ENCODE measurements at places on chromosomes 16 and 17. TPM values are rescaled to one million over a fixed set of nuclear protein-coding genes. Genes with fewer than 3 reads are reported as not detected.
A peak's percentile ranks its signal among the peaks of the same experiment; 100 is the strongest.

- no peak overlapping the region for H3K27ac ChIP-seq
- no peak overlapping the region for H3K4me3 ChIP-seq
- peak; percentile 9 for DNase-seq
- H3K36me3 ChIP-seq, result no peaks in the 10 kb centered on the region
Measured at GRCh38 chr17:280901-281300, 71.7 kb downstream of the RPH3AL start.

GRCh38 chr17:40443196-40443987 is at the start of gene IGFBP4:
IGFBP4 (plus strand) TSS chr17:40443450; CDS start chr17:40443736, 286 bp downstream.
- H3K36me3 ChIP-seq, result no peaks in the 10 kb centered on the region
- peaks cover 11% of the 10 kb centered on the region for H3K4me1 ChIP-seq
- DNase-seq, result peak; percentile 86
- H3K4me3 ChIP-seq, result peak within 1 kb of the TSS; percentile 74
- peak within 1 kb of the TSS; percentile 78 for H3K27ac ChIP-seq

DOC2B gene
- total RNA-seq, result 4.4 TPM

DNA sequence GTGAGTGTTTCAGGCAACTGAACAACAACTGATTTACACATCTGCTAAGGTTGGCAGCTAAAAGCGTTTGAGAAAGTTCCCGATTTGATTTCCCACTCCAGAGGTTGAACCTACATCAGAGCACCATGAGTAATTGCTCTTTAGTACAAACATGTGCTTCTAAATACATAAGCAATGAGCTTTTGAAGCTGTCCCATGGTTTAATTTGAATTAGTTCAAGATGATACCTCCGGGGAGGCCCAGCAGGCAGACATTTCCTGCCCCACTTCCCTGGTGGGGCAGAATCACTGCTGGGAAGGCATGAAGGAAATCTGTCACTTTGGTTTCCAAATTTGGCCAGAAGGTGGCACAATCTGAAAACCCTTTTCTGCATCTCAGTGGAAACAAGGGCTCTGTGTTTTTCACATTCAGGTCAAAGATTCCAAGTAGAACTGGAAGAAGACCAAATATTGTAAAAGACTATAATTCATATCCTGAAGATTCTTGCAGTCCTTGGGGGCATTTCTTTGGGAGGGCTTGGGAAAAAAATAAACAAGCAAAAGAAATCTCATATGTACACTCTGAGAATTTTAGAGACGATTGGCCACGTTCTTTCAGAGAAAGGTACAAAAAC is 176.2 kb upstream of the FAM20A start:
- H3K4me1 ChIP-seq, result no peaks in the 10 kb centered on the region
- peak; percentile 73 for DNase-seq
- no peak overlapping the region for H3K27ac ChIP-seq
- H3K4me3 ChIP-seq, result no peak overlapping the region
- no peaks in the 10 kb centered on the region for H3K36me3 ChIP-seq

DNA sequence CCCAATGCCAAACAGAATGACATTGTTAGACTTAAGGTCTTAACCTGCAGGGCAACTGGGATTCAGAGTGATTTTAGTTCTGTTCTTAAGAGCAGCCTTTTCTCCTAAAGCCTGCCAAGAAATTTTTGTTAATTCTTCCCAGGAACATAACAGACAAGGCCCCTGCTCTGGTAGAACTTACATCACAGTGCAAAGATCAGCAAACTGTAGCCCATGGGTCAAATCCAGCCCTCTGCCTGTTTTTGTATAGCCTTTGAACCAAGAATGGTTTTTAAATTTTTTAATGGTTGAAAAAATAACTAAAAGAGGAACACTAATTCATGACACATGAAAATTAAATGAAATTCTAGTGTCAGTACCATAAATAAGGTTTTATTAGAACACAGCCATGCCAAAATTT is 3.8 kb downstream of the ACSM3 start:
- H3K4me1 ChIP-seq, result no peaks in the 10 kb centered on the region
- H3K27me3 ChIP-seq, result no peaks in the 10 kb centered on the region
- H3K4me3 ChIP-seq, result no peak overlapping the region
- no peaks in the 10 kb centered on the region for H3K36me3 ChIP-seq
- no peak for DNase-seq

DNA sequence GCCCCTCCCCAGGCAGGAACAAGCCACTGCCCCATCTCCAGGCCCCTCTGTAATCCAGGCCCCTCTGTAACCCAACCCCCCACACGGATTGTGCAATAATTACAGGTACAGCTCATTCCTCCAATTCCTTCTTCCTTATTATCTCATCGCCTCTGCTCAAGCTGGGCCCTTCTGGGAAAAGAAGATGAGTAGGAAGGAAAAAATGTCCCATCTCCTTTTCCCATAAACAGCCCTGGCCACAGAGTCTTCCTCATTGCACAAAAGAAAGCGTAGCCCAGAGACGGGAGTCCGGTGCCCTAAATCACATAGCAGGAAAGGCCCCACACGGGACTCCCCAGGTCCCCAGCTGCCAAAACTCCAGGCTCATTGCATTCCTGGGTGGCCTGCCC is 3.6 kb upstream of the LITAFD start:
- no peaks in the 10 kb centered on the region for H3K4me1 ChIP-seq
- H3K4me3 ChIP-seq, result no peak overlapping the region
- no peak overlapping the region for H3K27ac ChIP-seq
- no peak for DNase-seq
- H3K36me3 ChIP-seq, result no peaks in the 10 kb centered on the region

GRCh38 chr16:58506241-58507194 is 6.6 kb downstream of the NDRG4 start:
- peaks cover 4% of the 10 kb centered on the region for H3K4me1 ChIP-seq
- H3K27me3 ChIP-seq, result peaks cover 8% of the 10 kb centered on the region
- DNase-seq, result no peak
- H3K27ac ChIP-seq, result no peak overlapping the region

GDE1 gene
- total RNA-seq, result 128 TPM

C16orf74 gene
- 0.96 TPM for total RNA-seq

GRCh38 chr16:1980030-1980769 is 1.1 kb downstream of the NOXO1 start:
- H3K27ac ChIP-seq, result peak overlapping the region; percentile 93
- peaks cover 17% of the 10 kb centered on the region for H3K4me1 ChIP-seq
- peaks cover 11% of the 10 kb centered on the region for H3K36me3 ChIP-seq
- peaks cover 8% of the 10 kb centered on the region for H3K27me3 ChIP-seq
- peak; percentile 60 for DNase-seq

GRCh38 chr16:83624429-83625120 is 183.2 kb upstream of the HSBP1 start:
- no peaks in the 10 kb centered on the region for H3K27me3 ChIP-seq
- no peaks in the 10 kb centered on the region for H3K36me3 ChIP-seq
- no peak overlapping the region for H3K4me3 ChIP-seq
- no peak for DNase-seq
- H3K27ac ChIP-seq, result no peak overlapping the region
- H3K4me1 ChIP-seq, result no peaks in the 10 kb centered on the region

DNA sequence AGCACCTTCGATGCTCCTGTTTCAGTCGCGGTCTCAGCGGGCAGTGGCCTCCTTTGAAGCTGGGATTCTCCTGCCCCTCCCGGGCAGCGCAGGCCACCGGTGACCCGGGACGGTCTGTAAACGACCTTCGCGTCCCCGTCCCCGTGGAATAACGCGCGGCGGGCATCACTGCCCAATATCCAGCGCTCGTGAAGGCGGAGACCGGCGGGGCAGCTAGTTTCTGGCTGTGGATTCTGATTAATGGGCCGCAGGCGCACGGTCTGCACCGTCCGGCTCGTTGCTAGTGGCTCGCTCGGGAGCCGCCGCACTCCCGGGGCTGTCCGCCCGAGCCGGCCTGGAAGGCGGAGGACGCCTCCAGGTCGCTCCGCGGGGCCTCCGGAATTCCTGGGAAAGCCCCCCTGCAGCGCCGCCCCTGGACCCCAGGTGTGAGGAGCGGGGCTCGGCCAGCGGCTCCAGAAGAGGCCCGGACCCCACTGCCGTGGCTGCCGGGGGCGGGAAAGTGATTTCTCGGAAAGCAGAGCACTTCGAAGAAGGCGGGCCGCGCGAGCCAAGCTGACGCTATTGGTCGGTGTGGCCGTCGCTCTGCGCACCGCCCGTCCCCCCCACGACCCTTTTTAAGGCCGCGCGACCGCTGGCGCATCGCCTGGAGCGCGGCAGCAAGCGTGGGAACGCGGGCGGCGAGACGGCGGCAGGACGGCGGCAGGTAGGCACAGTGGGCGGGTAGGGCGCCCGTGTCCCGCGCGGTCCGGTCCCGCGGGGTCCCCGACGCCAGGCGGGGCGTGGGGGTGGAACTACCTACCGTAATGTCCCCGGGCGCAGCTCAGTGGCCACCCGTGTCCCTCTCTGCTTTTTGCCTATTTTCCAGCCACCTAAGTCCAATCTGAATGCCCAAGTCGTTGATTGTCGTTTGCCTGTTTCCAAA is at the start of gene IRF8:
IRF8 (plus strand) TSS at position 642 of the 922 bp plus-strand sequence. CDS start 3,854 bp downstream, outside the sequence.
- peak within 1 kb of the TSS; percentile 79 for H3K4me3 ChIP-seq
- no peaks in the 10 kb centered on the region for H3K27me3 ChIP-seq
- no peaks in the 10 kb centered on the region for H3K36me3 ChIP-seq
- H3K4me1 ChIP-seq, result peaks cover 13% of the 10 kb centered on the region
- peak within 1 kb of the TSS; percentile 80 for H3K27ac ChIP-seq

TEDC2 gene
- total RNA-seq, result 2.4 TPM

DNA sequence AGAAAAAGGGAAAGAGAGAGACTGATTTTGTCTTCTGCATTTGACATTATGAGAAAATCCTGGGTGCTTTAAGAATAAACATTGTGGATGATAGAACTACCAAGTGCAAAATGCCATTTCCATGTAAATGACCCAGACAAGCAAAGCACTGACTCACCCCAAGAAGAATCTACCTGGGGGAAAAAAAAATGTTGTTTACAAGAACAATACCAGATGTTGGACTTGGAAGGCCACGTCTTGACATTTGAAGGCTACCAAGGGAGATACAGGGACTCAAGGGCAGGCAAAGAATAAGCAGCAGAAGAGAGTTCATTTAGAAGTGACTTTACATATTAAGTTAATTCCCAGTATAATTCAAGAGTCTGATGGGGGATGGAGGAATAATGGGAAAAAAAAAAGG is 125.3 kb downstream of the TMEM114 start:
- H3K36me3 ChIP-seq, result no peaks in the 10 kb centered on the region
- H3K4me1 ChIP-seq, result no peaks in the 10 kb centered on the region
- H3K27ac ChIP-seq, result no peak overlapping the region

GRCh38 chr17:19905502-19905901 is 37.8 kb upstream of the ULK2 start:
- no peak for DNase-seq
- no peak overlapping the region for H3K27ac ChIP-seq
- no peaks in the 10 kb centered on the region for H3K27me3 ChIP-seq
- H3K4me1 ChIP-seq, result no peaks in the 10 kb centered on the region

GRCh38 chr16:8572919-8573724 is 17.2 kb downstream of the TMEM114 start:
- no peak overlapping the region for H3K27ac ChIP-seq
- no peaks in the 10 kb centered on the region for H3K4me1 ChIP-seq
- no peaks in the 10 kb centered on the region for H3K36me3 ChIP-seq
- H3K27me3 ChIP-seq, result no peaks in the 10 kb centered on the region
- no peak for DNase-seq
- H3K4me3 ChIP-seq, result no peak overlapping the region

DNA sequence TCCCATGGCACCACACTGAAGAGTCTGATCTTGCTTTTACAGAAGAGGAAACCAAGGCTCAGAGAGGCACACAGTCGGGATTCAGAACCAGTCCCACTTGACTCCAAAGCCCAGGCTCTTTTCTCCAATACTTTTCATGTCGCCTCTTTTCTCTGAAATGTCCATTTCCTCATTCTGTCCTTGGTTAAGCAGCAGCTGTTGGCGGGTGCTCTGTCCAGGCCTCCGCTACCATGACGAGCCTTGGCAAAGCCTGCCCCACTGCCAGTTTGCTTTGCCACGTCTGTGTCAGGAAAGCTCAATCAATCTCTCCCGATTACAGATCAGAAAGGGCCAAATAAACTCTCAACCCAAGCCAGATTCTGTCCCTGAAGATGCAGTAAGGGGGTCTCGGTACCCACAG is 9.1 kb upstream of the CEP295NL start:
- H3K4me3 ChIP-seq, result no peak overlapping the region
- DNase-seq, result no peak
- no peaks in the 10 kb centered on the region for H3K27me3 ChIP-seq
- no peak overlapping the region for H3K27ac ChIP-seq

ZACN gene
- total RNA-seq, result not detected

MED9 gene
- 23.8 TPM for total RNA-seq

- no peaks in the 10 kb centered on the region for H3K36me3 ChIP-seq
- H3K27me3 ChIP-seq, result no peaks in the 10 kb centered on the region
- no peak overlapping the region for H3K4me3 ChIP-seq
Measured at GRCh38 chr16:87929986-87930385, 6.3 kb downstream of the CA5A start.

HOXB1 gene
- not detected for total RNA-seq

PRSS22 gene
- 6.7 TPM for total RNA-seq

CCL15 gene
- total RNA-seq, result 54.4 TPM

- no peak overlapping the region for H3K4me3 ChIP-seq
- H3K36me3 ChIP-seq, result no peaks in the 10 kb centered on the region
- H3K4me1 ChIP-seq, result no peaks in the 10 kb centered on the region
- no peak for DNase-seq
Measured at GRCh38 chr16:74771656-74772315, 2.8 kb downstream of the FA2H start.

GRCh38 chr17:50689251-50689650 is 18.5 kb downstream of the ANKRD40 start:
- H3K27ac ChIP-seq, result no peak overlapping the region
- H3K27me3 ChIP-seq, result no peaks in the 10 kb centered on the region

FBXO39 gene
- not detected for total RNA-seq

PRR35 gene
- not detected for total RNA-seq

- no peak overlapping the region for H3K4me3 ChIP-seq
- H3K27ac ChIP-seq, result no peak overlapping the region
- no peaks in the 10 kb centered on the region for H3K36me3 ChIP-seq
- no peaks in the 10 kb centered on the region for H3K27me3 ChIP-seq
Measured at GRCh38 chr17:69574257-69575197, 160.0 kb downstream of the MAP2K6 start.

- no peaks in the 10 kb centered on the region for H3K27me3 ChIP-seq
- H3K4me3 ChIP-seq, result no peak overlapping the region
- H3K27ac ChIP-seq, result no peak overlapping the region
- no peaks in the 10 kb centered on the region for H3K36me3 ChIP-seq
Measured at GRCh38 chr16:82167670-82168069, 2.4 kb downstream of the MPHOSPH6 start.

SOCS1 gene
- 3.2 TPM for total RNA-seq

PRAC2 gene
- 12.9 TPM for total RNA-seq

TENT4B gene
- 15.6 TPM for total RNA-seq

DNA sequence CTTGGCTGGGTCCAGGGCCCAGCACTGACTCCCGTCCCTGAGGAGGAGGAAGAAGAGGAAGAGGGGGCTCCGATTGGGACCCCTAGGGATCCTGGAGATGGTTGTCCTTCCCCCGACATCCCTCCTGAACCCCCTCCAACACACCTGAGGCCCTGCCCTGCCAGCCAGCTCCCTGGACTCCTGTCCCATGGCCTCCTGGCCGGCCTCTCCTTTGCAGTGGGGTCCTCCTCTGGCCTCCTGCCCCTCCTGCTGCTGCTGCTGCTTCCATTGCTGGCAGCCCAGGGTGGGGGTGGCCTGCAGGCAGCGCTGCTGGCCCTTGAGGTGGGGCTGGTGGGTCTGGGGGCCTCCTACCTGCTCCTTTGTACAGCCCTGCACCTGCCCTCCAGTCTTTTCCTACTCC is 8.5 kb downstream of the HIRIP3 start:
- H3K27ac ChIP-seq, result no peak overlapping the region
- no peak for DNase-seq
- H3K4me1 ChIP-seq, result peaks cover 4% of the 10 kb centered on the region
- H3K27me3 ChIP-seq, result no peaks in the 10 kb centered on the region
- H3K4me3 ChIP-seq, result no peak overlapping the region
- H3K36me3 ChIP-seq, result peaks cover 8% of the 10 kb centered on the region

- H3K36me3 ChIP-seq, result no peaks in the 10 kb centered on the region
- H3K4me1 ChIP-seq, result peaks cover 5% of the 10 kb centered on the region
- H3K27me3 ChIP-seq, result peaks cover 8% of the 10 kb centered on the region
- H3K27ac ChIP-seq, result no peak overlapping the region
- no peak for DNase-seq
Measured at GRCh38 chr17:38604479-38605403, 1.0 kb downstream of the SRCIN1 start.

ITGAD gene
- not detected for total RNA-seq
